ENCODE measurements at places on chromosomes 1 and 21.

DNA sequence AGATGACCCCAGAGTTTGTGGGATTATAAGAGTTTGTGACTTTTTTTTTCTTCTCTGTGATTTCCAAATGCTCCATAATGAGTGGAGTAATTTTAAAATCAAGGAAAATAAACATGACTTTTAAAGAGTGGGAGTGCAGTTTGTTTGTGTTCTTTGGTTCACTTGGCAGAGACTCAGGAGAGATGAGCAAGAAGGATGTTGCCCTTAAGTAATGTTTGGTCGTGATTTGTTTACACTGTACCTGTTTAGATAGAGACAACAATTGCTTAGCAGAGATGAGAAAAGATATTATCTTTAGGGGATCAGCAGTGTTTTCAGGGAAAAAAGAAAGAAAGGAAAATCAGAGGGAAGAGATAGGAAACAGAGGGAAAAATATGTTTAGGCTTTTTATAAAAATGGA is 170.8 kb downstream of the ADSS2 start:
- DNase-seq: no peak

GRCh38 chr1:118118469-118118868 is 66.6 kb downstream of the SPAG17 start:
- DNase-seq: no peak

GRCh38 chr1:160590488-160590887 is 11.2 kb upstream of the CD84 start:
- DNase-seq: no peak

- no peak for DNase-seq
Observed at GRCh38 chr1:240801442-240801841, 189.5 kb upstream of the GREM2 start.

- no peak for DNase-seq
Observed at GRCh38 chr1:211714154-211714553, 38.7 kb upstream of the NEK2 start.

GRCh38 chr1:9224664-9225410 is 9.7 kb upstream of the H6PD start:
- DNase-seq: no peak

- DNase-seq: no peak
Observed at GRCh38 chr1:181554465-181554864, 71.1 kb downstream of the CACNA1E start.

- no peak for DNase-seq
Observed at GRCh38 chr1:20307026-20307425, 16.4 kb downstream of the VWA5B1 start.

GRCh38 chr1:40784771-40785151 is 1.2 kb downstream of the KCNQ4 start:
- DNase-seq: no peak

GRCh38 chr1:21671915-21672314 is 2.8 kb upstream of the RAP1GAP start:
- DNase-seq: no peak

GRCh38 chr1:6464514-6464836 is 1.5 kb downstream of the TNFRSF25 start:
- no peak for DNase-seq

DNA sequence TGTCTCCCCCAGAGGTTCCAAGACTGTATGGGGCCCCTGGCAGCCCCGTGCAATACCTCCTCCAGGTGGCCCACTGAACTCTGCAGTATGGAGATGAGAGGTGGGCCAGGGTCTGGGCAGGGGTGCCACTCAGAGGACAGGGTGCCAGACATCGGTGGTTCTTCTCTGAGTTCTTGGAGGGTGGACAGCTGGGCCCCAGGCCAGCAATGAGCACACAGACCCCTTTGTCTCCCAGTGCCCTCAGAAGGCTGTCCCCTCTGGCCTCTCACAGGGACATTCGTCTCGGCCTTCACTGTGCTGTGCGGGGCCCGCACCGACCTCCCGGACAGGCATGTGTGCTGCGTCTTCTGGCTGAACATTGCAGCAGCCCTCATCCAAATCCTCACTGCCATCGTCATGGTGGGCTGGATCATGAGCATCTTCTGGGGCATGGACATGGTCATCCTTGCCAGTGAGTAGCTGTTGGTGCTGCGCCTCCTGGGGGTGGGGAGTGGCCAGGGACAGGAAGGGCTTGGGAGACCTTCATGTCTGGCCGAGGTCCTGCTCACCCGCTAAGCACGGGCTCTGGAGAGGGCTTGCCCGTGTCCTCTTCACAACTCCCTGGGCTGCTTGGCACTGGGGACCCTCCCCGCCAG is 48.1 kb downstream of the STUM start:
- DNase-seq: no peak

DNA sequence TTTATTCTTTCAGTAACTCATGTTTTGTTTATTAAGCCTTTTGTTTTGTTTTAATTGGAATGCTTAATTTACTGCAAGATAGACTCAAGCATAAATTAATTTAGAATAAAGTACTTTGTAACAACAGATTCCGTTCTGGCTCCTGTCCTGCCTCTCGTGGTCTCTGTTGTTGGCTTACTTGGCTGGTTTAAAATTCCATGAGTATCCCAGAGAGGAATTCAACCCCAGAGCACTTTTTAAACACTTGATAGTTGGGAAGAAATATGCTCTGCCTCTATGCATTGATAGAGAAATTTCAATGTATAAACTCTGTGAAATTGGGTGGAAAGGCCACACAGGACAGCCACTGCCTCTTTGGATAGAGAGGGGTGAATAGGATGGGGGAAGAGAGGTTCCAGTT is 89.7 kb downstream of the ATP5PO start:
- DNase-seq: no peak

DNA sequence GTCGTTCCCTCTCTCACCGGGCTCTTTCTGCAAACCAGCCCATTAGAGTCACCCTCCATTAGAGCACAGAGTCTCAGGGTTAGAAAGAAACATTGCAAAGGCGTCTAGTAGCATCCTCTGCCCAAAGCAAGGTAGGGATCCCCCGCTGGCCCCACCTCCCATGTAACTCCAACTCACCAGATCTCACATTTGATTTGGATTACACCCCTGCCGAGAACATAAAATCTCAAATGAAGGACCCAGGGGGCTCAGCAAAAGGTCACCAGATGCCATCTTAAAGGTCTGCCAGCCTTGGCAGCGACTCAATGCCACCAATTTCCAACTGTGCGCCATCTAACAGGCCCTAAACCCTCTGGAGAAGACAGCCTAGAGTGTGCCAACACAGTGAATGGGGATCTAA is 14.1 kb downstream of the C1orf87 start:
- DNase-seq: no peak

GRCh38 chr1:93908394-93909145 is 660 bp downstream of the GCLM start:
- DNase-seq: peak; percentile 32

DNA sequence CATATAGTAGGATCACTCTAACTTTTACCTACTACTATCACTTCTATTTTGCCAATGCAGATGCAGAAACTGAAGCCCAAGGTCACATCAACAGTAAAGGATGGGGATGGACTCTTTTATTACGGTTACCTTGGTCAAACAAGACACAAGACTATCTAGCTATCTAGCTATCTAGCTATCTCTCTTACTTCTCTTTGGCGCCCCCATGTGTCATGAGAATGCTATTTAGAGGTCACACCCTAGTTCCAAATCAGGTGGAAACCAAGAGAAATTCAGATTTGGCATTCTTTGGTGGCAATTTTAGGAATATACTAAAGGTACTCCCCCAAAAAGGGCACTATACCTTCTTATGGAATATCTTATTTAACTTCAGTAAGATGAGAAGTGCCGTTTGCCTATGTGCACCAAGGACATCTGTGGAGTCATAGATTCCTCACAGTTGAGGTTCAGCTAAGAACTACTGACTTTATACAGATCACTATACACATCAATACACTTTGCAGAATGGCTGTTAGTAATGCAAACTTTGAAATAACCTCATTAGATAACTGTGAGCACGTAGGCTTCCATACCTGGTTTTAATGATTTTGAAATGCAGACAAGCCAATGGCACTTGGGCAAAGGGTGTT is 6.7 kb downstream of the ZNF648 start:
- DNase-seq: peak; percentile 23

DNA sequence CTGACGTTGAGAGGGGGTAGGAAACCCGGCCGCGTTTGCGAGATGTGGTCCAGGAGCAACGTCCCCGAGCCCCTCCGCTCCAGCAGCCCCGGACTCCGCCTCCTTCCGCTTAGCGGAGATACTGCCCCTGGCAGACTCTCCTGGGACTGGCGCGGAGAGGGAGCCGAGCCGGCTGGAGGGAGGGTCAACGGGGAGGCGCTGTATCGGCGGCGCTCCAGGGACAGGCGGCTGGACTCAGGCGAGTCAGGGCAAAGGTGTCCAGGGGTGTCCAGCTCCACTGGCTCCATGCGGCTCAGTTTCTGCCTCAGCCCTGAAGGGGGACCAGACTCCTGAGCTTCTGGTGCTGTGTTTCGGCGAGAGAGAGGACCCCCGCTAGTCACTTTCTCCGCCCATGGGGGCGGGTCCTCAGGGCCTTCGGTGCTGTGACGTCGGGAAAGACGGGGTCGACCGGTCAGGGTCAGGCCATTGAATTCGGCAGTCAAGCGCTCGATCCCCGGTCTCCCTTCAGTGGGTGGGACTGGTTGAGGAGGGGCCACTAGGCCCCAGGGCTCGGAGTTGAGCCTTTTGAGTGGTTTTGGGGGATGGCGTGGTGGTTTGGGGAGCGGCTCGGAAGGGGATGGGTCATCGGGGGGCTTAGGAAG is 2.8 kb upstream of the LIX1L start:
- DNase-seq: no peak

DNA sequence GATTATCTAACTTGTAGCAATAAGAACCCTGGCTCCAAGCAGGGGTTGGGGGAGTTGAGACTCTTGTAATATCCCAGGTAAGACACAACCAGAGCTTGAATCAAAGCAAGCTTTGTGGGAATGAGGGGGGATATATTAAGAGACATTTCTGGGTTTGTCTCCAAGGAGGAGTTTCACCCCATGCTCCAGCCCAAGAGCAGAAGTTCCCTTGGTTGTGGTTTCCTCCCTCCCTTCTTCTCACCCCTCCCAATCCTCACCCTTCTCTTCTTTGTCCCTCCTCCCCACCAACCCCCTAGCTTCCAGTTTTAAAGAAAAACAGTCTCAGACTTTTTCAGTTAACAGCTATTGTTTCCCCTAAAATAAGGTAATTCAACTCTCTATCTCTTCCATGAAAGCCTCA is 11.9 kb downstream of the TRAF3IP3 start:
- DNase-seq: no peak

DNA sequence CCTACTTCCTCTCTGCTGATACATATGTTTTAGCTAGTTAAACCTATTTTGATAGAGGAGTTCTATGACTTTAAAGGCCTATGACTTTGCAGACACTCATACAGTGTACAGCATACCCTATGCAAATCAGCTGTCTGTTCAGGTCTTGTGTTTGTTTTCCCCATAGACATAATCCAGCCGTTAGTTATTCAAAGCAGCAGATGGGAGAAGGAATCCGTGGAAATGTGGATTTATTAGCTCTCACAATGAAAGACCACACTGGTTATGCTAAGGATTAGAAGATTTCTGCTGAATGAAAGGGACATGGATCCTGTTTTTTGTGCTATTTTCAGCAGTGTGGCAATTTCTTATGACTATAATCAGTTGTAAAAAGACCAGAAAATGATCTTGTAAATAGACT is 59.8 kb downstream of the MAST2 start:
- no peak for DNase-seq

DNA sequence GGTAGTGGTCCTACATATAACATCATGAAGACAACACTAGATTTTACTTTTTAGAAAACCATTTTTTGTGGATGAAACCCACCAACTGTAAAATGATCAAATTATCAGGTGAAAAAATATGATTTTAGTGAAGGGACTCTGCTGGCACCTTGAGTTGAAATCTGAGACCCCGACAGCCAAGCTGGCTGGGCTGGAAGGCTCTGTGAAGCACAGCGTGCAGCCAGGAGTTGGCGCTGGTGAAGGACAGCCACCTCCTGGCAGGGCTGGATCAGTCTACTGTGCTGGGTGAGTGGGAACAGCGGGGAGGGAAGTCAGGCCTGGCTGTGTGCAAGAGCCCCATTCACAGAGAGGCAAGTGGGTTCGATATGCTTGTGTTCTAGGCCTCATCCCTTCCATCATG is 47.9 kb downstream of the DDAH1 start:
- no peak for DNase-seq

- DNase-seq: no peak
Observed at GRCh38 chr1:171141688-171142415, 43.2 kb upstream of the FMO2 start.

DNA sequence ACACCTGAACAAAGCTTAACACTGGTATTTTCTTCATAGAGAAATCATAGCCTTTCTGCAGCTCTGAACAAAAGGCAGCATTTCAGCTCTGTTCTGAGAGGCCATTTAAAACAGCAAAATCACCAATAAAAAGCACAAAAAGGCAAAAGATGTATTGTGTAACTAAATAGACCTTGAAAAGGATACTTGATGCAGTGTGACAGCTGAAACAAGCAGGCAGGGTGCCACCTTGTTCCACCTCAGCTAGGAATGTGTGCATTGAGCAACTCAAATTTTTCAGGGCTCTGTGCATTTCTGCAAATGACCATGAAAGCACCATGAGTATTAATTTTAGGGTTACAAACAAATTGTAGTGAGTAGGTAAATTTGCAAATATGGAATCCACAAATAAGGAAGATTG is 65.8 kb downstream of the RHOU start:
- DNase-seq: no peak

GRCh38 chr1:193131266-193131860 is 9.5 kb downstream of the CDC73 start:
- no peak for DNase-seq

DNA sequence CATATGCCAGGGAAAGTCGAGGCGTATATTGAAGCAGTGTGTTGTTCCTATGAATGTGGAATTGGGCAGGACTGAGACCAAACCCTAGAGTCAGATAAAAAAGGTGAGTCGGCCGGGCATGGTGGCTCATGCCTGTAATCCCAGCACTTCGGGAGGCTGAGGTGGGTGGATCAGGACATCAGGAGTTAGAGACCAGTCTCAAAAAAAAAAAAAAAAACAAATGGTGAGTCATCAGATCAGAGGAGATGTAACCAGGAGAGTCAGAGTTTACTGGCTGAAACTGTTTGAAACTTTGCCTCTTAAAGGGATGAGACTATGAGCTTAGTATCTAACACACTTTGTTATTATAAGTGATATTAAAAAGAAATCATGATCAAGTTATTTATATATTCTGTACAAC is 26.4 kb upstream of the SYCP1 start:
- peak; percentile 10 for DNase-seq

DNA sequence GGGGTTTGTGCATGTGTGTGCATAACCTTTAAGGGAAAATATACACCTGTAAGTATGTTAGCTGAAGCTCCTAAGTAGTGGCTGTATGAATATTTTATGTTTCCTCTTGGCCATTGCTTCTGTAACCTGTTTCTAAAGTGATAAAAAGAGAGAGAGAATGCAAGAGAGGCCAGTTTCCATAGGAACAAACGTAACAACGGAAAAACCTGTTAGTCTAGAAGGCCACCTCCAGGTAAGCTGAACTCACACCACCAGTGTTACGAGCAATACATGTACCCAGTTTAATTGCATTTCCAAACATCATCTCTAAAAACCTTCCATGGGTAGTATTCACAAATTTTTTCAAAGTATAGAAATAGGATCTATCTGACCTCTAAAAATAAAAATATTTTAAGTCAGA is 63.1 kb downstream of the PLPPR4 start:
- no peak for DNase-seq

GRCh38 chr1:54370287-54370989 is 35.8 kb downstream of the SSBP3 start:
- DNase-seq: no peak
